ENCODE measurements at places on chromosomes 3 and 15.
A peak's percentile ranks its signal among the peaks of the same experiment; 100 is the strongest.

- DNase-seq: no peak
Measured at GRCh38 chr3:74271541-74271940, 342.9 kb downstream of the CNTN3 start.

- DNase-seq: no peak
Measured at GRCh38 chr3:15924914-15925313, 127.1 kb upstream of the ANKRD28 start.

- no peak for DNase-seq
Measured at GRCh38 chr3:28989646-28990089, 291.2 kb upstream of the RBMS3 start.

- DNase-seq: no peak
Measured at GRCh38 chr3:37989821-37990480, 635 bp upstream of the VILL start.

- no peak for DNase-seq
Measured at GRCh38 chr3:53147151-53147902, 13.7 kb upstream of the PRKCD start.

DNA sequence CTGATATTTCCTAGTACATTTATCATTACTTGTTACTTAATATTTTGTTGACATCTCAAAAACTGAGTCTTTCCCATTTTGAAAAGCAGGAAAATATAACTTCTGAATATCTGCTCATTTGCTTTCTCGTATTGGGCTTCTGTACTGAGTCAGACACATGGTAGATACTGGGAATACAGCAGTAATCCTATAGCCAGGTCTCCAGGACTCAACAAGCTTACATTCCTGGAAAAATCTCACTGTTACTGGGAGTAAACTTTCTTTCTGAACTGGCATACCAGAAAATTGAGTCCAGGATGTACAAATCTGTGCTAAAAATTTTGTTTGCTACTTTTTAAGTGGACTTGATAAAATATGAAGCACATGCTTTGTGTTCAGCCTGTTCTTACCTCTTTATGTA is 240.4 kb downstream of the RBMS3 start:
- no peak for DNase-seq

- peak; percentile 89 for DNase-seq
Measured at GRCh38 chr15:100341750-100342560, at the start of gene ADAMTS17. Gene ADAMTS17, minus strand, starts transcription at chr15:100341975. Its CDS starts 76 bp downstream, at chr15:100341899.

DNA sequence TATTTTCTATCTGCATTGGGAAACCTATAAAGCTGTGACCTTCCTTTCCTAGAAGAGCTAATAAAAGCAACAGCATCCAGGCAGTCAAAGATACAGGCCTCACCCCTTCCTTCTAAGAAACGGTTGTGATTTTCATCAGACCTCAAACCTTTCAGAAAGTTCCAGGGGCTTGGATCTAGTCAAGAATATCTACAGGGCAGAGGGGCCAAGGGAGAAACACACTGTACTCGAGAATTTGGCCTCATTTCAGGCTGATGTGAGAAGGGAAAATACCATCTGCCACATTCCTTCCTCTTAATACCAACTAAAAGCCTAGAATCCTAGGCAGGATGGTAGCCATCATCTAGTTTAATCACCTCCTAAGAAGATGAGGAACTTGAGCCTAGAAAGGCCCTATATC is 24.5 kb upstream of the BCL6 start:
- DNase-seq: no peak

- DNase-seq: no peak
Measured at GRCh38 chr3:68631850-68632545, 300.3 kb downstream of the TAFA4 start.

GRCh38 chr15:34047893-34048775 is 9.1 kb upstream of the AVEN start:
- DNase-seq: no peak

- DNase-seq: no peak
Measured at GRCh38 chr3:136343446-136343845, 93.3 kb downstream of the PCCB start.

- DNase-seq: no peak
Measured at GRCh38 chr3:52529376-52530333, 4.0 kb downstream of the NT5DC2 start.

GRCh38 chr15:75661100-75661755 is 13.5 kb downstream of the SNX33 start:
- DNase-seq: no peak

DNA sequence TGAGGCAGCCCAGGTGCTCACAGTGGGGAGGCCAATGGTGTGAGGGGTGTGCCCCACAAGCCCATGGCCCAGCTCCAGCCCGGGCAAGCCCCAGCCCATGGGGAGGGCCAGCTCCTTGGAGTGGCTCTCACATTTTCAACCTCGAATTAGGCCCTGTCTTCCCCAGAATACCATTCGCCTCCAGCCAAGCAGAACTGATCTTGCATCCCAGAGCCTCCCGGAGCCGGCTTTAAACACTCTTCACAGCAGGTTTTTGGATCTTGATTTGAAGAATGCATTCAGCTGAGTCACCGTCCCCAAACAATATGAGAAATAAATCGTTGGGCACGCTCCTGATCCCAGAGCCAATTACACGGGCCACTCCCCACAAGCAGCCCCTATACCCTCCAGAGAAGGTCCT is 23.7 kb downstream of the TPRA1 start:
- DNase-seq: no peak

DNA sequence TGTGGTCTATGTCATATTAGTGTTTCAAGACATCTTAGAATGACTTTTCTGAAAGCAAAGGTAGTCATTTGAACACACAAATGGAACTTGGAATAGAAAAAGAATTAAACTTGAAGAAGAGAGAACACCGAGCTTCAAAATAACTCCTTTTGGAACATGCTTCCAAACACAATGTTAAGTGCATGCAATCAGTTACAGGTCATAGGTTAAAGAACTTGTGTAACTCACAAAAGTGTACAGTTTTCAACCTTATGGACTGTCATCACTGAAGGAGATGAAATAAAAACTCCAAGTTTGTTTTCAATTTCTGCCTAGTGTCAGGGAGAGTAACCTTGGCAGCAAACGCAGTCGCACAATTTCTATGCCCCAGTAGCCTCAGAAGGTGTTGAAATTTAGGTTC is 192.9 kb upstream of the NECTIN3 start:
- DNase-seq: no peak

GRCh38 chr3:30135190-30135589 is 471.2 kb upstream of the TGFBR2 start:
- DNase-seq: no peak

DNA sequence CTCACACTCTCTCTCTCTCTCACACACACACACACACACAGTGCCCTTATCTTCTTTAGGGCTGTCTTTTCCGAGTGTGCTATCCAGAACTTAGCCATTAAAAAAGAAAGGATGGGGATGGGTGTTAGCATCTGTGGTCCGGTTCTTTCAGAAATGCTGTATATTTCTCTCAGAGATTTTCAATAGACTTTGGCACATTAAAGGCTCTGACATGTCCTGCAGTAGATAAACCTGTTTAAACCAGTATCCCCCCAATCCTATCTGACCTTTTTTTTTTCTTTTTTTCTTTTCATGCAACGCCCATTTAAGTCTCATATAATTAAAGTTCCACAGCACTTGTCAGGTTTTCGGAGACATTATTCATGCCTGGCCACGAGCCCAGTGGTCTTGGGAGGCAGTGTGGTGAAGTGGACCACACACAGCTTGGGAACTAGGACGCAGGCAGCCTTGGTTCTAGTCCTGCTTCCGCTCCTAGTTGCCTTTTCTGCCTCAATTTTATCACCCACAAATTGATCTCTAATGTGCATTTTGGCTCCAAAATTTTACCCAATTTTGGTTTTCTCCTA is 13.3 kb downstream of the CAV3 start:
- no peak for DNase-seq

DNA sequence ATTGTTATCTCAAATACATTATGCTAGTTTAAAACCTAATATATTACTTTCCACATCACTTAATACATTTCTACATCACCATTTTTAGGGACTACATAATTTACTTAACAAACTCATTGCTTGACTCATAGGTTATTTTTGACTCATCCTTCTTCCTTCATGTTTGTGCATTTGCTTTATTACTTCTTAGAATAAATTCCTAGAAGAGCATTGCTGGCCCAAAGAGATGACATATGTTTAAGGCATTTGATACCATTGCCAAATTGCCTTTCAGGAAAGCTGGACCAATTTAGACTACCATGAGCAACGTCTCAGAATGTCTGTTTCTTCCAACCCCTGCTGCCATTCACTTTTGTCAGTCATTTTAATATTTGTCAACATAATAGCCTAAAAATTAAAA is 905.8 kb downstream of the IGSF11 start:
- DNase-seq: no peak

DNA sequence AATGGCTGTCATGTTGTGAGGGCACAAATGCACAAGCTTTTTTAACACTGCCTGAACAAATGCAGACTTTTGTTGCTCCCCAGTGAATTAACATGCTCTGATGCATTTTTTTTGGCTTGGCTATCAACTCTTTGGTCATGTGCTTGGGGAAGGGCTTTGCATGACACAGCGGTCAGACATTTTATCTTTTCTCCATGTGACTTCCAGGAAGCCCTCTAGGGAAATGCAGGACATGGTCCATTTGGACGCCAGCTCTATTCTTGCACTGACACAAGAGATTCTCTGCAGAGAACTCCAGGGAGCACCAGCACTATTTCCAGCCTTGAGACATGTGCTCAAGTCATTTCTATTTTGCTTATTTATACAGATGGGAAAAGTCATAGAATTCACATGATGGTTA is 46.2 kb downstream of the NEK11 start:
- DNase-seq: no peak

DNA sequence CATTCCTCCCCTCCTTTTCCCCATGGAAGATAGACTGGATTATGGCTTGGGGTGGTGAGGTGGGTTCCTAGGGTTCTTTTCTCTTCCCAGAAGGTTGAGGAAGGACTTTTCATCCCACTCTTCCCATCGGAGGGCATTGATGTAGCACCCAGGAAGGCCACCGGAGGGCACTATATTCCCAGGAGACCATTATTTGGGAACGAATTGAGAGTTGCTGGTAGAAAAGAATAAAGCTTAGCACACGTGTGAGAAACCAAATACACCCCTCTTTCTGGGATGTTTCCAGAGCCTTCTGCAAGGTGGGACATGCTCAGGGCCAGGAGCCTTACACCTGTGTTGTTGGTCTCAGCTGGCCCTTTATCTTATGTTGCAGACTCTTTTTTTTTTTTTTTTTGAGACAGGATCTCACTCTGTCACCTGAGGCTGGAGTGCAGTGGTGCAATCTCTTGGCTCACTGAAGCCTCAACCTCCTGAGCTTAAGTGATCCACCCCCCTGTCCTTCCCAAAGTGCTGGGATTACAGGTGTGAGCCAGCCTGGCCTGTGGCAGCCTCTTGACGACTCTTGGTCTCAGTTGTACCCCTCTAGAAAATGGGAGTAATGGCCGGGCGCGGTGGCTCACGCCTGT is 6.3 kb upstream of the CDC25A start:
- DNase-seq: no peak

- DNase-seq: no peak
Measured at GRCh38 chr15:71888797-71889196, 78.4 kb downstream of the NR2E3 start.

DNA sequence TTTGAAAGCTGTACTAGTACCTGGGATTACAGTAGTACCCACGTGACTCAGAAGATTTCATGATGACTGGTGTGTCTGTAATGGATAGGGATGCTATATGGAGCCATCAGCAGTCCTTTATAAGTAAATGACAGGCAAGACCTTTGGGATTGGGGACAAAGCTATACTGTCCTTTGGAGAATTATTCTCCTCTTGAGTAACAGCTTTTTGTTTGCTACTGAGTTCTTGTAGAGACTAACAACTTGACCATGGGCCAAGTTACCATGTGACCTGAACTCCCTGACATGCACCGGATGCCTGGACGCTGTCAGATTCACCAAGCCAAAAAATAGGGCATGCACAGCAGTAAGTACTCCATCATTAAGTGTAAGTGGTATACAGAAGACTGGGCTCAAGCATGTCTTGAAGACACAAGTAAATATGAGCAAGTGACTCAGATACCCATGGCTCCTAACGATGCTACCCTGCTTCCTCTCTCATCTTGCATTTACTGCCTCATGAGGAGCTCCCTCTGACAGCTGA is 12.9 kb downstream of the SEC11A start:
- no peak for DNase-seq

DNA sequence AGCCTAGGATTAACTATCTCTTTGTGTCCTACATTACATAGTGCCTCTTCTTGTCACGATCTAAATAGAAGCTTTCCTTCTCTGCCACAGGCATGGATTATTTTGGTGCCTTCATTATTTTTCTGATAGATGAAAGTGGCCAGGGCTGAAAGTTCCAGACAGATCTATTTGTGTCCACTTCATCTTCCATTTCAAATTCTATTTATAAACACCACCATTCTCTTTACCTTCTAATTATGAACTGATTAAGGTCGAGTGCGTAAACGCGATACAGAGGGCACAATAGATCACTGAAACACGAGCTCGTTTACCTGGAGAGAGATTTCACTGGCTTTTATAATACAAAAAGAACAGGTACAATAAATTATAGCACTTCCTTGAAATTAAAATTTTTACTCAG is 105.0 kb downstream of the EDEM1 start:
- DNase-seq: no peak

DNA sequence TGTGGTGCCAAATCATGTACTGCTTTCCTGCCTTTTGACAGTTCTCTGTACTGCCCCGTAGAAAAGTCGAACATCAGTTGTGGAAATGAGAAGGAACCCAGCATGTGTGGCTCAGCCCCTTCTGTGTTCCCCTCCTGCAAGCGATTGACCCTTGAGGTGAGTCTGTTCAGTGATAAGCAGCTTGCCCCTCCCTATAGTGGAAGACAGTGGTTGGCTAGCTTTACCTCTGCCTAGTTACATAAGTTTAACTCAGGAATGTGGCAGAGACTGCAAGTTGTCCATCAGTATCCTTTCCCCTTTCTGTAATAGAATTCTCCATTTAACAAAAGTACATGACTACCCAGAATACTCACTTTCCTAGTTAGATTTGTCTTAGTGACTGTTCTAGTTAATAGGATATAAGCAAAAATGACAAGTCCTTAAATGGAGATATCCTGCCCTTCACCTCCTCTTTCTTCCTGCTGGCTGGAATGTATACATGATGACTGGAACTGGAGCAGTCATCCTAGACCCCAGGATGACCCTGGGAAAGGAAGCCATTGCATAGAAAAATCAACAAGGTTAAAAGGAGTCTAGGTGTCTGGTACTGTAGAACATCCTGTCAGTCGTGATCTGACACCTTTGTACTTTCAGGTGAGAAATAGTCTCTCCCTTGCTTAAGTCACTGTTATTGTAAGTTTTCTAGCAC is 10.6 kb downstream of the SETMAR start:
- DNase-seq: no peak

DNA sequence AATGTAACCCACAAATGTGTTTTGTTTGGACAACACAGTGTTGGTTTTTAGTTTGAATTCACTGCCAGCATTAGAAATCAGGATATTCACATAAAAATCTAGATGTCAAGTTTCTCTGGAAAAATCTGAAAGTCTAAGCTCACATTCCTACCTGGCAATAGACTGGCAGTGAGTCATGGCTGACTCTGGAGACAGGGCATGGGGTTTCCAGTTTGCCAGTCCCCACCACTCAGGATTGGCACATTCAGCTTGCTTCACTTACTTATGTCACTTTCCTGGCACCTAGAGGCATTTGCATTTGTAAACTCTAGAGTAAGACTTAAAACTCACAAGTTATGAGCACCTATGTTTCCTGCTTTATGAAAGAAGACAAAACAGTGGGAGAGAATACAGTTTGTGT is 19.1 kb upstream of the SEC61A1 start:
- DNase-seq: no peak
